NCI-H1048 (cell line): ENCODE measurements at places on chromosomes 12 and 14.

DNA sequence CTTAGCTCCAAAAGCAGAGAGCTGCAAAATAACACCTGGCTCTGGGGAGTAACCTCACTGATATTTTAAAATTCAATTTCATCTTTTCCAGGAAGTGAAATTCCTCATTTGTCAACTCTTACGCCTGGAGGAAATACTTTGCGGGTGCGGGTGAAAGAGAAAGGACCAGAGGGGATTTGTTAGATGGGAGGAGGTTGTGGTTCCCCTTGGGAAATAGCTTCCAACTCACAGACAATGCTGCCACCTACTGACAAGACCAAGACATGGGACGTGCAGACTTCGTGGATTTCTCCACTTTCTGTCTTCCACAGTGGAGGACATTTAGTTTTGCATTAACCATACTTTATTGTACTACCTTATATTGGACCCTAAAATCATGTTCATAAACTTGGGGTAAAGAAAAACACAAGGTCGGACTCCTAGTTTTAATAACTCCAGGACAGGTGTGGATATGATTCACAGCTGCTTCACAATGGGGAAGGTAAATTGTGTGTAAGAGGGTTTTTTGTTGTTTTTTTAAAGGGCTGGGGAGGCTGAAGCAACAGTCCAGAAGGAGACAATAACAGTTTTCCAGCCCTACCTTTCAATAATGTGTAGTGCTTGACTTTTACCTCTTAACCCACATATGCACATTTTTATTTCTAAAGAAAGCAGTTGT is 10.8 kb downstream of the FBXL14 start:
- DNase-seq = peak; percentile 56

GRCh38 chr14:66351310-66351709 is 134.9 kb upstream of the CCDC196 start:
- DNase-seq = no peak

DNA sequence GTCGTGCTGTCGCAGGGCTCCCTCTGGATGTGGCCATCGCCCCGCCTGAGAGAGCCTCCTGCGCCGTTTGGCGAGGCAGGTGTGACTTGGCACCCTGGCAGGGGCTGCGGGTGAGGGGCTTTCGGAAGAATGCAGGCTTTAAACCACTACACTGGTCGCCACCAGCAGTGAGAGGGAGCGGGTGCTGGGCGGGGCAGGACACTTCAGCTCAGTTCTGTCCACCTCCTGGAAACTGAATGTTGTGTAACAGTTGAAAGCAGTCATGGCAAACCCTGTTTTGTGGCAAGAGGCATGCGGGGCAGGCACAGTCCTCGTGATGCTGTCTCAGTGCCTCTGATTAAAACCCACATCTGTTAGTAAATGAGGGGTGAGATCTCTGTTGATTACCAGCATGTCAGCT is 55.9 kb downstream of the AACS start:
- DNase-seq = no peak

DNA sequence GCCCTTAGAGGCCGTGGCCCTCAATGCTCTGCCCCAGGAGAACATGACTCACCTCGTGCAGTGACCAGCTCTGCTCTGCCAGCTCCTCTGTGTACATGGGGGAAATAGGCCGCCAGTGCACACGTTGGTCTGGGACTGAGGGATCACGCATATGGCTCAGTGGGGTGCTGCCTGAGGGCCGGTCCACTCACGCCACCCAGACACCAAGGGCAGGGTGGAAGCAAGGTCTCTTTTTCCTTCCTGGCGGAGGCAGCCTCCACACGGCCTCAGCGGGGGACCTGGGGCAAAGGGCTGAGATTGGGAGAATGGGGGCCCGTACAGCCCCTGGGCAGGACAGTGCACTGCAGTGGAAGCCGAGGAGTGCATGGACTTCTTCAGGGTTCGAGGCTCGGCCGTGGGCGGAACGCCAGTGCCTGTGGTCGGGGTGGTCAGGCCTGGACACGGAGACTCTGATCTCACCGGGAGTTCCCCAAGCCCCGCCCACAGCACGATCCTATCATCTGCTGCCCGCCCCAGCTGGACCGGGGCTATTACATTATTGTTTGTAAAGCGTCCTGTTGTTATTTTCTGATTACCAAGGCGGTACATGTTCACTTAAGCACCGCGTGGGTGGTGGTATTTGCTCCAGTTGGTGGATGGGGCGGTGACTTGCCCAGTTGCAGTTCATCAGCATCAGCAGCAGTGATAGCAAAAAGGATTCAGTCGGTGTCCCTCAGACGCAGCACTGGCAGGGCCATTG is 38.8 kb upstream of the TDRD9 start:
- no peak for DNase-seq

- DNase-seq = no peak
These were observed 496.9 kb upstream of the TMEM132C start for GRCh38 chr12:127770118-127770517.

DNA sequence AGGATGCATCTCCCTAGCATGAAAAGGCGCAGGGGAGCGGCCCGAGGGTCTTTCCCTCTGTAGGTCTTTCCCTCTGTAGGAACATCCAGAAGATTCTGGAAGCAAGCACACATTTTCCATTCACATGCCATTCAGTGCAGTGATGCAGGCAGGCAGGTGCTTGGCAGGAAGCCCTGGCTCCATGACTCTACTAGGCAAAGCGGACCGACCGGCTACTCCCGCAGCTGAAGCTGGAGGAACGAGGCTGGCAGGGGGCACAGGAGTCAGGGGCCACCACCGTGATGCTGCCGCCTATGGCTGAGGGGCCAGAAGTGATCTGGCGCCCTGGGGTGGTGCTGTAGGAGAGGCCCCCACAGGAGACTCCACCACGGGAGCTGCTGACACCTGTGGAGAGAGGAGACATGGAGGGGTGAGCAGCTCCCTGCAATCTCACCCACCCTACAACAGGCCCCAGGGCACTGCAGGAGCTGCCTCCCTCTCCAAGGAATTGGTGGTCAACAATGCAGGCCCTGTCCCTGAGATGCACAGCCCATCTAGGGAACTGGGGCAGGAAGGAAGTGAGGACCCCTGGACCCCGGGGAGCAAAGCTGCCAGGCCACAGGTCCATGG is 6.5 kb downstream of the KRT85 start:
- DNase-seq = no peak

DNA sequence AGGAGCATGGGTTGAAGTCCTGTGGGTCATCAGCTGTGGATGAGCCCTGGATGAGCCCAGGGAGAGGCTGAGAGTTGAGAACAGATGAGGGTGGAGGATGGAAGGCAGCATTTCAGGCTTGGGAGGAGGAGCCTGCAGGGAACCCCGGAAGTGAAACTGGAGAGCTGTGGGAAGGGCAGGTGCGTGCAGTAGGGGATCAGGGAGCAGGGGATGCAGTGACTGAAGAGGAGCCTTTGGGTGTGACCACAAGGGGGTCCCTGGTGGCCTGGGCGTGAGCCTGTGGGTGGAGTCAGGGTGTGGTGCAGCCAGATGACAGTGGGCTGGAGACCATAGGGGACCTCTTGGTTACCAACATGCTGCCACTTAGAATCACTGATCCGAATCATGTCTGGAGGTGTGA is 115.5 kb downstream of the PAPOLA start:
- DNase-seq = no peak

DNA sequence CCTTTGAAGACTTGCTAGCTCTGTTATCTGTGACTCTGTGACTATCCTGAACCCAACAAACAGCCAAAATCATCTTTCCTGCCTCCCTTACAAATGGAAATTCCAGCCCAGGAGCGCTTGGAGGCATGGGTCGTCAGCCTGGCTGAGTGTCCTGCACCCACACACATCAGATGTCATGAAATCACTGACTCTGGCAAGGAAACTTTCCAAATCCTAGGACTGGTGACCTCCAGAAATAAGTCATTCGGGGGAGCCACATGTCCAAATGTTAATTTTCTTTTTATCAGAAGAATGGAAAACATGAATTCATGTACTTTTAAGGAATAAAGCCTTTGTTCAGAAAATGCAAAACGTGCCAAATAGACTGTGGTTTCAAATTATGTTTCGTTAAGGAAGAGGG is 96.3 kb upstream of the EVL start:
- DNase-seq = no peak

GRCh38 chr14:54258382-54258781 is 138.4 kb upstream of the CDKN3 start:
- no peak for DNase-seq

DNA sequence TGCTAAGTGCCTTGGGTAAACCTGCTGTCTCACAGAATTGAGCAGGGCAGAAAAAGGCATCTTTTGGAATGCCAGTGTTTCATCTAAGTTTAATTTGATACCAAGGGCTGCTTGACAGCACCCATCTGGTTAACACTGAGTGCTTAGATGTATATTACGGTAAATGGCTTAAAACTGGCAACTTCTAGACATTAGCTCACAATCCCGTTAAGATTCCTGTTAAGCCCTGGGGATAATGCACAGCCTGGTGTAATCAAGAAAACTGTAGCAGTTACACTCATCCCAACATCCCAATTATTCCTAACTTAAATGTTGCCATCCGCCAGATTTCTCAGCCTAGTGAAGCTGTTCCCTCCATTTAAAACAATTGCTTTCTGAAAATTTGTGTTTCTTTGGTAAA is 29.9 kb downstream of the PPFIBP1 start:
- no peak for DNase-seq
